Caki2 (cell line): ENCODE measurements at places on chromosomes 2 and 18. TPM values are rescaled to one million over a fixed set of nuclear protein-coding genes. Genes with fewer than 3 reads are reported as not detected.
A peak's percentile ranks its signal among the peaks of the same experiment; 100 is the strongest.

MERTK gene
- total RNA-seq, result 1.4 and 9.3 TPM in 2 replicates

NGEF gene
- total RNA-seq, result 72.6 and 115 TPM in 2 replicates

MITD1 gene
- 30.1 and 40.0 TPM in 2 replicates for total RNA-seq

COQ10B gene
- total RNA-seq, result 37.8 and 42.4 TPM in 2 replicates

KCNK3 gene
- 28.4 and 55.4 TPM in 2 replicates for total RNA-seq

DNA sequence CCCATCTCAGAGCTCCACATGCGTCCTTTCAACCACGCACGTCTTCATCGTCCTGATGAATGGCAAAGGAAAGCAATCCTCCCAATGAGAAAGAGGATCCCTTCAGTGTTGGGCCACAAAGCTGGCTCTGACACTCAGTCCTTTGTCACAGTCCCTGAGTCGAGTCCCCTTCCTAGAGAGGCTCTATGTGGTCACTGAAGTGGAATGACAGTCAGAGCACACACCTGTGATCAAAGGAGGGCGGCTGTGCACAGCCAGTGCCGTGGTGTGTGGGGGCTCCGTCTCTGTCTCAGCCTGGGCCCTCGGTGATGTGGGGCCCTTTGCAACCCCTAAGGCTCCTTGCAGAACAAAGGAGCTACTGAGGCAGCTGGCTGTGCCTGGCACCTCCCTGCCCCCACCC is 157.3 kb upstream of the APCDD1 start:
- no peak for DNase-seq

GRCh38 chr2:170377500-170378207 is 199.7 kb downstream of the MYO3B start:
- DNase-seq, result no peak

- no peak for DNase-seq
Measured at GRCh38 chr18:55435592-55435991, 152.4 kb downstream of the TCF4 start.

GRCh38 chr2:25362434-25363145 is 20.9 kb upstream of the DNMT3A start:
- DNase-seq, result no peak

- peak; percentile 64 for DNase-seq
Measured at GRCh38 chr2:173027181-173028128, 48.2 kb upstream of the MAP3K20 start.

- no peak for DNase-seq
Measured at GRCh38 chr2:186883666-186884065, 34.7 kb upstream of the ZSWIM2 start.

GRCh38 chr2:207162316-207162715 is 3.4 kb downstream of the KLF7 start:
- DNase-seq, result peak; percentile 28

DNA sequence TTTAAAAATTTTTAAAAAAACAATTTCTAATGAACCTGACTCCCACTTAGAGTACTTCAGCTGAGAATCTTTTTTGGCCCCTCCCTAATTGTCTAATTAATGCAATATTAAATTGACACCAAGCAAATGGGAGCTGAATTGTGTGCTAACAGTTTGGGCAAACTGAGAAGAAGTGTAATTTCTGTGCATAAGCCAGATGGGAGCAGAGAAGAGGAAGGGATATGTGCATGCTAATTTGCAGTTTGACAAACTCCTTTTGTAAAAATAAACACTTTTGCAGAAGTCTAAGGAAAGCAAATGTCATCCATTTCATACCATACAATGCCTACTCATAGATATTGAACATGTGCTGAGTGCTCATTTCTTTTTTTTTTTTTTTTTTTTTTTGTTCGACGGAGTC is 332.0 kb downstream of the CYRIA start:
- DNase-seq, result no peak

DNA sequence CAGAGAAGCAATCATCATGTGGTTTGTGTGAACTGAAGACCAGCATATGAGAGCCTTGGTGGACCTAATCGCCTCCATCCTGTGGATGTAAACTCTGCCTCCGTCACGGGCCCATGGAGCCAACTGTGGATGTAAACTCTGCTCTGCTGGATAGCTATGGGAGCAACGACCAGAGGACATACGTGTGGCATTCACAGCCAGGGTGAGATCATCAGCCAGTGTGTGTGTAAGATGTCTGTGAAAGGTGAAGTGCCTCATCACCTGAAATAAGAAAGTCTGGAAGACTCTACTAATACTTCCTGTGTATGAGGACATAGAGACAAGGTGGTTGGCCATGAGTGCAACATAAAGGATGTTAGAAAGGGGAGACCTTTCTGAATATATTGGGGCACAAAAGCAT is 63.5 kb downstream of the CYB5A start:
- no peak for DNase-seq

DNA sequence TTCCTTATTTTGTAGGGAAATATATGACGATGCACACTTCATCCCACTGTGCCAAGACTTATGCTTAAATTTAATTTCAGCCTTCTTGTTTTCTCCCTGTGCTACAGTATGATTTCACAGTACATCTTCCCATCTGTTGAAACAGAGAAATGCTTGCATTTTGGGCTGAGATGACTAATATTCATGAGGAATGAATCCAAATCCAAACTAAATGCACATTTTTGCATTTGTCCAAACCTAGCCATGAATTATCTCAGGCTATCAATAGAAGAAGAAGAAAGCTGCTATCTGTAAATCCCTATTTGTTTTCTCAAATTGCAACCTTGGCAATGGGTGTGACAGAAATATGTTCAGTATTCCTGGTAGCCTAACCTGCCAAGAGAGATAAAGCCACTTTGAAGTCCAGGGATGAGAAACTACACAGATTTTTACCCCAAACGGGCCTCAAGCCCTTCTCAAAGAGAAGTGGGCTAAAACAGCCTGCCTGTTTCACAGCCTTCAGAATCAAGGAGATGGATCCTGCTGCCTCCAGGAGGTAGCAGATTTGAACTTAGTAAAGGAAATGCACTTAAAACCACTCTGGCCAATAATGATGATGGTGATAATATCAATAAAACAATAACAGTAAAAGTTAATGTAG is 306.9 kb upstream of the NT5C1B start:
- DNase-seq, result no peak

GRCh38 chr2:152552888-152553287 is 164.4 kb downstream of the PRPF40A start:
- DNase-seq, result no peak

GRCh38 chr2:227942021-227942420 is 70.6 kb downstream of the DAW1 start:
- DNase-seq, result no peak

- DNase-seq, result no peak
Measured at GRCh38 chr2:39739386-39739785, 39.7 kb downstream of the THUMPD2 start.

DNA sequence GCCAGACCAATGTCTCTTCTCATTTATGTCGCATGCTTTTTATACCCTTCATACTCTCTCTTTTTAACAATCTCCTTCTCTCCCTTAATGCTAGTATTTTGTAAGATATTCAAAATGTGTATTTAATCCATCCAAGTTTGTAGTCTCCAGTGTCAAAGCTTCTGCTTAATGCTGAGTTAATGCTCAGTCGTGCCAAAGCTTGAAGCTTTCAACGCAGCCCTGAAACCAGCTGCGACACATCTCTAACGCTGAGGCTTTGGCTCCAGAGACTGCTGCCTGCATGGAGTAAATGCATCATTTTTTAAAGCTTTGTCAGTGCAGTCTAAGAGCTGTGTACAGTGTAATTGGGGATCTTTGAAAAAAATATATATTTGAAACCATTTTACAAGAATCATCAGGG is 2108.8 kb upstream of the PIK3C3 start:
- DNase-seq, result no peak

DNA sequence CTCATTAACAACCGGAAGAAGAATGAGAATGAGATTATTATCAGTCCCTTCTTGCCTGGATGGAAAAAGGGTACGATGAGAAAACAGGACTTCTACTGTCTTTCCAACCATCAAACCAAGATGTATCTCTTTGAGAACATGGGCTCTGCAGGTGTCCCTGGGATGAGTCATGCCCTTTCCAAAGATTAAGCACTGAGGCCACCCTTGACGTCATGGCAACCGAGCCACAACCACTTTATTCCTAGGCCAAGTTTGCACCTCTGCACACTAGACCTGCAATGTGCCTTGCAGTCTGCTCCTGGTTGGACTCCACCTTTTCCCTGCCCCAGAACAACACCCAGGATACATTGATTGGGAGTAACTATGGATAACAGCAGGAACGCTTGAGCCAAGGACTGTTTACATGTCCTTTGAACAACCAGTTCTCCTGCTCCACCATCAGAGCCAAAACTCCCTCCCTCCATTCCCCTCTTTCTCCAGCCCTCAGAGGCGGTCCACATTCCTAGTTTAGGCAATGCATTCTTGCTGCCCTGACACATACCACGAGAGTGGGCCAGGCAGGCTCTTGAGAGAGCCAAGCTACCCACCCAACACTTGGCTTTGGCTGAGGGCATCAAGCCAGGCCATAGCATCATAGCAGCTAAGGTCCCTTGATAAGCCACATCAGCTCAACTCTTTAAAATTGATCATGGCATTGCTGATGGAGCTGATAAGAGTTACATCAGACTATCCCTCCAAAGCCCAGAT is 310.7 kb downstream of the TNS1 start:
- no peak for DNase-seq

DNA sequence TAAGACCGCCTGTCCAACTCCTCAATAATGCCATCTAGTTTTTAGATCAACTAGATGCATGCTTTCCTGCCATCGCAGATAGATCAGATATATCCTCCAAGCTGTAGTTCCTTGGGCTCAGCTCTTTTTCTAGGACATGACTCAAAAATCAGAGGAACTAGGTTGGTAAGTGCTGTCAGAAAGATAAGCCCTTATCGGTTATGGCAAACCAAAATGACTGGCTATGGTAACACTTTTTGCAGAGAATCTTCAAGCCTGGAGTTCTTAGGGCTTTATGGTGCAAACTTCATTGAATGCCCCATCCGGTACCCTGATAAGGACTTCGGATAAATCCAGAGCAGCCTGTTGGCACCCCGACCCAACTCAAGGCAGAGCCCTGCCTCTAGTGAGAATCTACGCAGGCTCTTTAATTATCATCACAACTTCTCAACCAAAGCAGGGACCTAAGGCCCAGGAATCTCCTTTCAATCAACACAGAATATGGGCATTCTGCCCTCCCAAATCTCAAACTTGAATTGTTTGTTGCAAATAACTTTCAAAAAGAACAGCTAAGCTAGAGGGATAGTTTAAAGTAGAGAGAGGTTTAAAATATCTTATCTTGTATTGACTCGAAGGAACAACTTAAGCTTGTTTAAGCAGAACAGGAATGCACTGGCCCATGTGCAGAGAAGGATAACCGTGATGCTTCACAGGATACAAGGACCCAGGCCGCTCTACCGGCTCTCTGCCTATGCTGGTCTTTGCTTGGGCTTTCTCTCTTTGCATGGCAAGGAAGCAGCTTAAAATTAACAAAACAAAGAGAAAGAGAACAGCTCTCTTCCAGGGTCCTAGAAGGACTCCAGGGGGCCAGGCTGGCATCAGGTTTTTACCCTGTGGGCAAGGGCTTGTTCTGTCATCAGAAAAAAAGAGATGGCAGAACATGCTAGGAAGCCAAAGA is 3.4 kb upstream of the CYP1B1 start:
- no peak for DNase-seq

GRCh38 chr2:66433945-66434678 is 813 bp upstream of the MEIS1 start:
- peak; percentile 64 for DNase-seq

- no peak for DNase-seq
Measured at GRCh38 chr2:238501311-238501710, 74.6 kb downstream of the ASB1 start.

DNA sequence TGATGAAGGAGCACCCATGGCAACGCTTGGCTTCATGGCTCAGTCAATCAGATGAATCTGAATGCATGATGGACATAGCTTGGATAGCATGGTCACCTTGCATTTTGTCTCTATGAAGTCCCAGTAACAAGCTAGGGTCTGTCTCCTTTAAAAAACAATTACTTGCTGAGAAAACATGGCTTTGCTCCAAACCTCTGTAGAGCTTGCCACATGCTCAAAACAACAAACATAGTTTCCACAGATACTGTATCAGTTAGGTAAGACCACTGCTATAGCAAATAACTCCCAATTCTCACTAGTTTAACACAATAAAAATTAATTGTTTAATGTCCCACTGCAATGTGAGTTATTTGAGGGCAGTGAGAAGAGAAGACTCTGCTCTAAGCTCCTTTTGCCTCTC is 401.0 kb downstream of the IRS1 start:
- DNase-seq, result no peak

DNA sequence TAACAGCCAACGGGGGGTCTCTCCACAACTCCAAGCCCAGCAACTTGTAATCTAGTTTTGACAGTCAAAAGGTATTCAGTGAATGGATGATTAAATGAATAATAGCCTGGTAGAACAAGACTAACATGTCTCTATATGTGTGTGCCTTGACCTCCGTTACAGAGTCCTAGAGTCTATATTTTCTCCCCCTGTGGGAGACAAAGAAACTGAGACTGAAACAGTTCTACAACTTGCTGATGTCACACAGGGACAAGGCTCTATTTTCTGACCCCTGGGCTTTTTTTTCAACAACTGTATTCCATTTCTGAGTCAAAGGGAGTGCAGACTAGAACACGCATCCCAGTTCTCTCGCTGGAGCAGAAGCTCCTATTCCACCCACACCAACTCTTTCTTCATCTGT is 223.6 kb upstream of the AGAP1 start:
- no peak for DNase-seq

DNA sequence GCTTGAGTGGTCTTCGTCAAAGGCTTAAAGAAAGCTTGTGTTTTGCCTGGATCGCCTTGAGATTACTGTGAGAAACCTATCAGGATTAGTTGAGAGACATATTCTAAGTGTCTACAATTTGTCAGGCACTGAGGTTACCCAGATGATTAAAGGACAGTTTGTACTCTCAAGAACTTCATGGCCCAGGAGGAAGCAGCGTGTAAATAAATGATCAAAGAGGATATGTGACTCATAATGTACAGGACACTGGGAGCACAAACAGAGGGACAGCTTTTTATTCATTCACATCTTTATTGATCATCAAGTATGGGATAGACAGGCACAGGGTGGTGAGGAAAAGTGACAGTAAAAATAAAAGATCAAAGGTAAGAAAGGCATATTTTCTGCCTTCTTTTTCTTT is 152.6 kb upstream of the FSHR start:
- peak; percentile 8 for DNase-seq

- no peak for DNase-seq
Measured at GRCh38 chr18:7722955-7723354, 155.8 kb downstream of the PTPRM start.

DNA sequence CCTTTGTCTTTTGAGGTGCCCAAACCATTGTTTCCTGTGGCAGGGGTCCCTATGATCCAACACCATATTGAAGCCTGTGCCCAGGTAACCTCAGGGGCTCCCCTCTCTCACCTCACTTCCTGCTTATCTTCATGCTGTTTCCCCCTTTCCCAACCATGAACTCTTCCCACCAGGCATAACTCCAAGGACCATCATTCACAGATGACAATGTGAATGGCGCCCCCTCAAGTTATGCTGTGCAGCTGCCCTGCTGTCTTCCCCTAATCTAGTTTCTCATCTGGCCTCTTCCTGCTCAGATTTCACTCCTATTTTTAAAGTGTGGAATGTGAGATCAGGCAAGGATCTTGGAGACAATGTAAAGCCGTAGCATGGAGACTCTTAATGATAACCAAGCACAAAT is 1.4 kb downstream of the GMPPA start:
- no peak for DNase-seq

GRCh38 chr2:124879640-124880039 is 854.6 kb downstream of the CNTNAP5 start:
- no peak for DNase-seq
